Astrocyte (in vitro differentiated cells and primary cell): ENCODE measurements at places on chromosomes 6 and 20.

DNA sequence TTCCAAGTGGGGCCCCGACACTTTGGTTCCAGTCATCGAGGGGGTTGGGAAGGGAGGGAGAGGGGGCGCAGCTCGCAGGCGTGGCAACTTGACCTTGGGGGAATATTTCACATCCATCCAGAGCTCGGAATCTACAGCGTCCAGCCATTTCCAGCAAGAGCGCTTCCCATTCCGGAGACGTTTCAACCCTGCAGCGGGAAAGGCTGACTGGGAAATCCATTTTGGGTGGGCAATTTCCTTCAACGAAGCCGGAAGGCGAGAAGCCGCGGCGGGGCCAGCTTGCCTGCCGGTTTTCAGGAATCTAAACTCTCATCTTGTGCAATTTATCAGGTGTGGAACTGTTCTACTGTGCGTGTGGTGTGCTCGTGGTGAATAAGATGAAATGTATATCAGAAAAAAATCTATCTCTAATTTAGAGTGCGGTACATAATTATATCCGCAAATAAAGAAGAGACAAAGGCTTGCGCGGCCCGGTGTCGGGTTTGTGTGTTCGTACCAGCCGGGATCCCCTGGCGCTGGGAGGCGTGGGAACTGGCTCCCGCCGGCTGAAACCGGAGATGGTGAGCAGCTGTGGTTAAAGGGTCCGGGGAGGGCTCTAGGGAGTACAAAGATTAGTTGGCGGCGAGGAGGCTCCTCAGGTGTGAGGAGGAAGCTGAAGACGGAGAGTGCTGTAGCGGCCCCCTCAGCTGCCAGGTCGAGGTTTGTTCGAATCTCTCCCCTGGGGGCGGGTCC is 4.8 kb downstream of the SLC32A1 start:
- DNase-seq: no peak

DNA sequence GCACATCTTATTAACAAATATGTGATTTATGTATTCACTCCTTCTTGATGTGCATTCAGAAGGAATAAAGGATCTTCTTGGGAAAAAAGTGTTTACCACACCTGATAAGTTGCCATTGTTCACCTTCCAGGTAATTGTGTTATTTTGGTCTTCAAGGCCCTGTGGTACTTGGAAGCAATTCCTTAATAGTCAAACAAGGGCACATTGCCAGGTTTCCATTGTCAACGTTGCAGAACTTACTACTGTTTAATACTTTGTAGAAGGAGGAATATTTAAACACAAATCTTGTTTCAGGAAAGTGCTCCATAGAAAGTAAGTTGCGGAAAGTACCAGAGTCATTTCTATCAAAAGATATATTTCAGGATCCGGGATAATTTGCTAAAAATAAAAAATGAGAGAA is 129.5 kb upstream of the SGK1 start:
- DNase-seq: peak; percentile 52

- DNase-seq: no peak
These were observed 9.4 kb downstream of the ACSS1 start for GRCh38 chr20:25048519-25048952.

- no peak for DNase-seq
These were observed 3.6 kb upstream of the BAK1 start for GRCh38 chr6:33583591-33584155.

DNA sequence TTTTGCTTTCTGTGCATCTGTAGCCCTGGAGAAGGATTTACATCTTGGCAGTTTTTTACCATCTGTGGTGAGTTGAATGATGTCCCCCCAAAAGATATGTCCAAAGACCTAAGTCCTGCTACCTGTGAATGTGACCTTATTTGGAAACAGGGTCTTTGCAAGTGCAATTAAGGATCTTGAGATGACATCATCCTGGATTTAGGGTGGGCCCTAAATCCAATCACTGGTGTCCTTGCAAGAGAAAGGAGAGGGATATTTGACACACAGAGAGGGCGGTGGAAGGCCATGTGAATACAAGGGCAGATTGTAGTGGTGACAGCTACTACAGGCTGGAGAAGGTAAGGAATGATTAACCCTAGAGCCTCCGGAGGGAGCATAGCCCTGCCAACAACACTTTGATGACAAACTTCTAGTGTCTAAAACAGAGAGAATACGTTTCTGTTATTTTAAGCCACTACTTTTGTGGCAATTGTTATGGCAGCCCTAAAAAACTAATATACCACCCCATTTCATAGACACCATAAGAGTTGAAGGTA is 35.1 kb downstream of the MKKS start:
- no peak for DNase-seq

GRCh38 chr6:56484669-56485068 is 158.0 kb downstream of the DST start:
- DNase-seq: peak; percentile 63

- DNase-seq: peak; percentile 98
These were observed 105.2 kb upstream of the CARMIL1 start for GRCh38 chr6:25173951-25174474.

GRCh38 chr6:127076466-127076865 is 42.0 kb upstream of the RSPO3 start:
- no peak for DNase-seq

- DNase-seq: no peak
These were observed 10.2 kb downstream of the FOXC1 start for GRCh38 chr6:1619673-1620503.

GRCh38 chr20:46009816-46010215 is 1.1 kb downstream of the MMP9 start:
- no peak for DNase-seq

- no peak for DNase-seq
These were observed 38.9 kb downstream of the DLL1 start for GRCh38 chr6:170251776-170252571.

DNA sequence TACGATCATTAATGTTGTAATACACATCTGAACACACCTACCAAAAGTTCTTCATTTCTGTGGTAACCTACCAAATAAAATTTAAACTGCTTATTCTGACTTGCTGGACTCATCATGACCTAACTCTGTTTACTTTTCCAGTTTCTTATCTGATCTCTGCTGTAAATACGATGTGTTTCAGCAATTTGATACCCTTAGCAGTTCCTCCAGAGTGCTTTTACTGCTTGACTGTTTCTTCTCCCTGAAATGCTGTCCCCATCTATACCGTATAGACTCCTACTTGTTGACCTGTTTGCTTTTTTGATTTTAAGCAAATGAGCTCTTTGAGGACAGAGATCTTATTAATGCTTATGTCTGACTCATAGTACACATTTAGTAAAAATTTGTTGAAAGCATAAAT is 119.5 kb downstream of the SCAF8 start:
- peak; percentile 40 for DNase-seq

- no peak for DNase-seq
These were observed 499.8 kb upstream of the CHD6 start for GRCh38 chr20:42118001-42118400.

DNA sequence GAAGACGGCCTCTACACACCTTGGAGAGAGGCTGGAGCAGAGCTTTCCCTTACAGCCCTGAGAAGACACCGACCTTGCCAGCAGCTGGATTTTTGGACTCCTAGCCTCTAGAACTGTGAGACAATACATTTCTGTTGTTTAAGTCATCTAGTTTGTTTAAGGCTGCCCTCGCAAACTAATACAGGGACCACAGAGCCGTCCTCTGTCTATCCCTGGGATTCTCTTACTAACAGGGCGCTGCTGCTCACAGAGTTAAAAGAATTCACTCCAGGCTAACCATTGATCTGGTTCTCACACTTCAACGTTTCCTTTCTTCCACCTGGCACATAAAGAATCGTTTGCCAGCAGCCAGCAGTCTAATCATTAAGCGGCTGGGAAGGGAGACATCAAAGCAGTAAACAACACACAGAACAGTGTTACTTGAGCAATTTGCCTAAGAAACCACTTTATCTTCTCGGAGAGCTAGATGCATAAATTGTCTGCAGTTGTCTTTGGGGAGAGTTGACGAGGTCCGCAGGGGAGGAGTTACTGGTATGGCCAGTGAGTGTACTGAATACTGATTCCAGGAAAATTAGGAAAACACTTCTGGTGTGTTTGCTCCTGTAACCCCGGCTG is 103.5 kb upstream of the AKAP12 start:
- DNase-seq: peak; percentile 35

DNA sequence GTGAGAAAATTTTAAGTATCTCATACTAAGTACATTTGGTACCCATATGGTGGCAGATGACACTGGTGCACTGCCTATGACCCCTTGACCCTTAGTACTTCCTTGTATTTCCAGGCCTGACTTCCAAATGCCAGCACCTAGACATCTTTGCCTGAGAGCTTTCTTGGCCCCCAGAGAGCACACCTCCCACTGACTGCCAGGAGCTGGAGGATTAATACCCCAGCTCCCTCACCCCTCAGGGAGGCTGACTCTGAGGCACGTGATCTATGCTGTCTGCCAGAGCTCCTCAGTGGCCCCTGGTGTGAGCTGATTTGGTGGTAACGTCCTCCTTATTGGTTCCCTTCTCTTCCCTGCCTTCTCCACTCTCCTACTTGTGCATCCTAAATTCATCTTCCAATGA is 38.0 kb downstream of the BFSP1 start:
- no peak for DNase-seq

GRCh38 chr6:19438566-19439353 is 398.4 kb upstream of the ID4 start:
- no peak for DNase-seq

DNA sequence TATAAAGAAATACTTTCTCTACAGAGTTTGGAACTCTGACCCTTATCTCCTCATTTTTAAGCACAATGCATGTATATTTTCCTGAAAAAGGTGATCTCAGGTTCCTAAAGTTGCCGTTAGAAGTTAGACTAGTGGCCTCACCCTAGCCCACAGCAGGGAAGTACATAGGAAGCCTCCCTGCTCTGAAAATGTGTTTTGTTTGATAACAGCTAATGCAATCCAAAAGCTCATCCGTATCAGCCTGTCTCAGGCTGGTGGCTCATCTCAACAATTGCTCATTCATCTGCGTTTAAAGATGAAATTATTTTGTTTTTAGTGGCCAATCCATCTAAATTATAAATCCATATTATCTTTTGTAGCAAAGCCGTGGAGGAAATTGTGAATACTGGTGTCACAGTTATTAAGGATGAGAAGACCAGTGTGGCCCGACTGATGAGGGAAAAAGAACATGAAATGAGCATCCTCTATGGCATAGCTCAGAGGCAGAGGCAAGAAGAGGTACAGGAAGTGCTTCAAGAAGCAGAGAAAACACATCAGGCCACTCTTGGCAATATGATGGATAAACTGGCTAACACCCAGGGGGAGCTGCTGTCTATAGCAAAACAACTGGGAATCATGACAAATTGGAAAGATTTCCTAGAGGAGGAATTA is 20.1 kb downstream of the C6orf163 start:
- DNase-seq: no peak

DNA sequence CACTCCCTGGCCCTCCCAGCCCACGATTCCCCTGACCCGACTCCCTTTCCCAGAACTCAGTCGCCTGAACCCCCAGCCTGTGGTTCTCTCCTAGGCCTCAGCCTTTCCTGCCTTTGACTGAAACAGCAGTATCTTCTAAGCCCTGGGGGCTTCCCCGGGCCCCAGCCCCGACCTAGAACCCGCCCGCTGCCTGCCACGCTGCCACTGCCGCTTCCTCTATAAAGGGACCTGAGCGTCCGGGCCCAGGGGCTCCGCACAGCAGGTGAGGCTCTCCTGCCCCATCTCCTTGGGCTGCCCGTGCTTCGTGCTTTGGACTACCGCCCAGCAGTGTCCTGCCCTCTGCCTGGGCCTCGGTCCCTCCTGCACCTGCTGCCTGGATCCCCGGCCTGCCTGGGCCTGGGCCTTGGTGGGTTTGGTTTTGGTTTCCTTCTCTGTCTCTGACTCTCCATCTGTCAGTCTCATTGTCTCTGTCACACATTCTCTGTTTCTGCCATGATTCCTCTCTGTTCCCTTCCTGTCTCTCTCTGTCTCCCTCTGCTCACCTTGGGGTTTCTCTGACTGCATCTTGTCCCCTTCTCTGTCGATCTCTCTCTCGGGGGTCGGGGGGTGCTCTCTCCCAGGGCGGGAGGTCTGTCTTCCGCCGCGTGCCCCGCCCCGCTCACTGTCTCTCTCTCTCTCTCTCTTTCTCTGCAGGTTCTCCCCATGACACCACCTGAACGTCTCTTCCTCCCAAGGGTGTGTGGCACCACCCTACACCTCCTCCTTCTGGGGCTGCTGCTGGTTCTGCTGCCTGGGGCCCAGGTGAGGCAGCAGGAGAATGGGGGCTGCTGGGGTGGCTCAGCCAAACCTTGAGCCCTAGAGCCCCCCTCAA is at the start of gene LTA:
LTA (plus strand) TSS at position 249 of the 871 bp plus-strand sequence; CDS start at position 703, 454 bp downstream.
- no peak for DNase-seq

DNA sequence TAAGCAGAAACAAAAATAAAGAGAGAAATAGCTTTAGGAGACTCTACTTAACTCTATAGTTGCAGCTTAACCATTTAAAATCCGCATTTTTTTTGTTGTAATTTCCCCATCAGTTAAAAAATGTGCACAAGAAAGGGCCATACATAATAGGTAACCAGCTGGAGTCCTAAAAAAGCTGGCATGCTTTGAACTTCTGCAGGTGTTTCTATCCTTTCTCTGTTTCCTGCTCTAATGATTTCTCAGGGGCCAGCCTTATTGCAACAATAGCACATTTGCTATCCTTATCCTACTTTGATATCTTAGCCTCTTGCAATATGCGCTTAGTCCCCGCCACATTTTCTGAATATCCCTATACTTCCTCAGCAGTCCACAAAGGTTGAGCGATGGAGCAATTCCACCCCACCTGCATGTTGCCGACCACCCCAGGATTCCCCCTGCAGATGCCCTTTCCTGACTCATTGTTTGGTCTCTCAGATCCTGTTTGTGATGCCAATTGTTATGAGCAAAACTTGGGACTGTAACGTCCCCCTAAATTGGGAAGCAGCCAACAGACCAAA is 48.5 kb downstream of the TRIM27 start:
- no peak for DNase-seq

DNA sequence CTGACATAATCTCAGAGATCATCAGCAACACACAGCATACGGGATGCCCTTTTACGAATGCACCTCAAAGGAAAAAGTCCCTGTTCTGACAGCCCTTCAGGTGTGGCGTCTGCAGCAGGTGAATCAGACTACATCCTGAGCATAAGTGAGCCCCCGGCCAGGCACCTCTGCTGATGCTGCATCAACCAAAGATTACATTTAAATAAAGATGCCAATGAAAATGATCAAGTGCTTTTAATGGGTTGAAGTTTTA is 58.7 kb downstream of the INSM1 start:
- no peak for DNase-seq

- DNase-seq: peak; percentile 87
These were observed 23.6 kb downstream of the FOXQ1 start for GRCh38 chr6:1335367-1336037.

GRCh38 chr6:131749023-131749422 is 38.2 kb upstream of the CTAGE9 start:
- no peak for DNase-seq

GRCh38 chr6:122789182-122790027 is at the start of gene SMPDL3A:
TSS of gene SMPDL3A (plus strand) at chr6:122789258. CDS start at chr6:122789347, 89 bp downstream.
- peak; percentile 50 for DNase-seq
